Germinal center (tissue), 1 donor: ENCODE measurements at places on chromosomes 11 and 22.

DNA sequence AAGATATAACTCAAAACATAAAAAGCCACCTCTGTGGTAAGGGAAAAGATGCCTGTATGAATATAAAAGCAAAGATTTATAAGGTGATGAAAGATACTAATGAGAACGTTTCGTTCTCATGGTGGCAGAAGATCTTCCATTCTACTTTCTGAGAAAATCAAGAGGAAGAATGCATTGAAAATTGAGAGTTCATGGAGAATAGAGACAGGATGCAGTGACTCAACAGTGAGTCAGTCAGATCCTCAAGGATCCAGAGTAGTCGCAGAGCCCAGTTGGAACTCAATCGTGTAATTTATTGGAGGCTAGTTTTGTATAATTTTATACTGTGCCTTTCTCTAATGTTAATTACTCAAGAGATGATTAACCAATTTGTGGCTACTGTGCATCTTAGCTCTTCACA is 73.3 kb downstream of the ENTHD1 start:
- DNase-seq, result no peak

- no peak for DNase-seq
Observed at GRCh38 chr22:30894371-30894740, 74.2 kb downstream of the MORC2 start.

DNA sequence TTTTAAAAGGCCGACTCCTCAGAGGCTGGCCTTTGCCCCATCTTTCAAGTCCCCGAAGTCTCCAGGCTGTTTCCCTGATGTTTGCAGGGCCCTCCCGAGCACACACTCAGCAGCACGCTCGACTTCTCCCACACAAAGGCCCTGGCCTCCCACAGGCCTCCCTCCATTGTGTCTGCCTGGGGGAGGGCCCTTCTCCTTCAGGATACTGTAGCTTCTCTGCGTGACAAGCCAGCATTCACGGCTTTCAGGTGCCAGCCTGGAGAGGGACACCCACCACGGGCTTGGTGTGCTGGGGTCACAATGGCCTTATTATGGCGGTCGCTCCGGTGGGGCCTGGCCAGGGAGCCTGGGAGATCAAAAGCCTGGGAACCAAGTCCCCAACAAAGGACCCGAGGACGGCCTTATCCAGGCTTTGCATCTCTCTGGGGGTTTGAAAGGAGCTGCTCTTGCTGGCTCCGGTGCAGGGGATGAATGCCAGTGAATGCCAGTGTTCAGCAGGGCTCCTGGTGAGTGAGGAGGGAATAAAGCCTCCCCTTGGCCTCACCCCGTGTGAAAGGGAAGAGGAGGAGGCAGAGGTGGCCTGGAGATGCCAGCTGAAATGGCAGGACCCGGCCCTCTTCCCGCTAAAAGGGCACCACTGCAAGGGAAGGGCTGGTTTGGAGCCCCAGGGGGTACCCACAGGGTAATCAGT is 55.0 kb downstream of the TRAF6 start:
- DNase-seq, result no peak

DNA sequence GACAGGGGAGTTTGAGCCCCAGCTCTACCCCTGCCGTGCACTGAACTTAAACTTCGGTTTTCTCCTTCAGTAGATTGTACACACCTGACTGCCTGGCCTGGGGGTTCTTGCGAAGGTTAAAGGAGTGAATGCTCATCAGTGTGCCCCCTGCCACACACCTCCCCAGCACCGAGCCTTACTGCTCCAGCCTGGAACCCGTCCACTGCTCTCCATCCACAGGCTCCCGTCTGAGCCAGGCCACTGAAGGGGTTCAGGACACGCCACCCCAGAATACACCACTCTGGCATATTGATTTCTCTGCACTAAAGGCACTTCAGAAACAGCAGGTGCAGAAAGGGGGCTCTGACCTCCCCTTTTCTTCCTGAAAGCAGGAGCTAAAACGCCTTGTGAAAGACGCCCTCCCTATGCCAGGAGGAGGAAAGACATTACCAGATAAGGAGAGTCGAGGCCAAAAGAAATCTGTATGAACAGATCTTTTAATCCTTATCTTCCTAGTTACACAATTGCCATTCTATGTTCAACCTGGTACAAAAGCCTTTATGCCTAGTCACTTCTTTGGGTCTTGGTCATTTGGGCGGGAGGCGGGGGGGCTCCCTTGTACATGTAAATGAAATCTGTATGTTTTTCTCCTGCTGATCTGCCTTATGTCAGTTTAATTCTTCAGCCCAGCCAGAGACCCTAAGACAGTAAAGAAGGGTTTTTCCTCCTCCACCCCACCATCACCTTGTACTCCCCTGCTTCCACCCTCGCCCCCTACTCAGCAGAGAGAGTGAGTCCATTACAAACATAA is 1.9 kb upstream of the SSTR3 start:
- no peak for DNase-seq

DNA sequence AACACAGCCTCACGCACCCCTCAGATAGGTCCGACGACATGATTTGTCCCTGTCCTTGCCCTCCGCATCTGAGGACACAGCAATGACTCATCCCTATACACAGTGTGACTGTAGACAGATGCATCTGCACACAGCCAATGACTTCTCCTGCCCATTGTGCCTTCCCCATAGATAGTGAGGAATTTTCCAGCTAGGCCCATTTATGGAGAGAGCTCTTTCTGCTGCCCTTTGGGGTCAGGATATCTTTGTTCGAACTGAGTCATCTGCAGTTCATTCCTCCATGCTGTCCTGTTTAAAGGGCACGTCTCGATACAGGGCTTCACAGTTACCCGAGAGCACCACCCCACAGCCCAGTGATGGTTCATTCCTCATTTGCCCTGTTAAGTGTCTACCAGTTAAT is 96.7 kb downstream of the LARGE1 start:
- no peak for DNase-seq

- DNase-seq, result no peak
Observed at GRCh38 chr22:36379593-36380361, 8.0 kb downstream of the MYH9 start.

DNA sequence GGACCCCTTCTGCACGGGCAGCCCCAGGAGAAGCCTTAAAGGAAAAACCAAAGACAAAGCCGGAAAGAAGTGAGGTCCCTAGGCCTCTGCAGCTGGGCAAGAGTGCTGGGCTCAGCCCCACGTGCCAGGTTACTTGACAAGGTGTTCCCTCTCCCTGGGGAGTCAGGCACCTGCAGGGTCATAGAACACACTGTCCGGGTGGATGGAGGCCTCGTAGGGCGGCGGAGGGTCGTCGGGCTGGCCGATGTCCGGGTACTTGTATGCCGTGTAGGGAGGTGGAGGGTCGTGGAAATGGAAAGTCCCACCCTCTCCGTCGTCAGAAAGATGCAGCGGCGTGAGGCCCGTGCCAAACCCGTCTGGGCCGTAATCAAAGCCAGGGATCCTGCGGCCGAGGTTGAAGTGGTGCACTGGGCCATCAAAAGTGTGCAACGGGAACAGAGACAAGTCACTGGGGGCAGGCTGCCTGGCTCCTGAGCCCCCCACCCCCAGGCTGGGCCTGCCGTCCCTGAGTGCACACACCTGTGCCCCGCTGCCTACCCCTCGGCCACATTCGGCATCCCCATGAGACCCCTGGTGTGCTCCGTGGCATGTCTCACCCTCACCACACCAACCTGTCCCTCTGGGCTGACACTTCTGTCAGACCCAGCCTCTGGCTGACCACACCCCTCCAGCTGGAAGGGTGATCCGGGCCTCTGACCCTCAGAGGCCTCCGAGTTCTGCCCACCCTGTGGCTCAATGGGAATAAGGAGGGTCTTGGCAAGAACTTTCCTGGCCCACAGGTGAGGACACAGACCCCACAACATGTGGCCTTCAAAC is 81.1 kb downstream of the DGCR2 start:
- DNase-seq, result no peak

DNA sequence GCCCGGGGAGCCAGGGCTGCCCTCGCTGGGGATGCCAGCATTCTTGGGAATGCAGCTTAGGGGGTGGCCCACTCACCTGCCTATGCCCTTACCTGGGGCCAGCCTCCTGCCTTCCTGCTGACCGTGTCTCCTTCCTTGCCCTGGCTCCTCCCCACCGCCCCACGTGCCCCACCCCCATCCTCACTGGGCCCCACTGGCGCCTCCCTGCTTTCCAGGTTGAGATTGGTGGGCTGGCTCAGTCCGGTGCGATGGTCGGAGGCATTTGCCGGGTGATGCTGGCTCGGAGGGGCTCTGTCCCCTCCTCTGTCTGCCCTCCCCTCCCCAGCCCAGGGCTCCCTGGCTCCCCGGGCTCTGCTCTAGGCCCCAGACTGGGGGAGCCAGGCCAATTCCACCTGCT is 34.1 kb upstream of the GRAMD4 start:
- no peak for DNase-seq

DNA sequence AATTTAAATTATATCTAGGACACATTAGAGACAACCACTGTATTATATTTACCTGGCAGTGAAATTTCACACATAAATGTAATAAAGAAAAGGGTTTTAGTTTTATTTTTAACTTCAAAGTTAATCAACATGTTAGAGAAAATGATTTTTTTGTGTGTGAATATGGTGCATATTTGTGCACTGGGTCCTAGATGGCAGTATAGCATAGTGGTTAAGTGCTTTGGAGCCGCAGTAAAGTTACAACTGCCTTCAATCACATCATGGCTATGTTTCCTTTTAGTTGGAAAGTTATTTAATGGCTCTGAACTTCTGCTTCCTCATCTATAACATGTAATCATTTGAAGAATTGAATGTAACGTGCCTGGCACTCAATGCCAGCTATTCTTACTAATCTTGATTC is 108.9 kb upstream of the DDI1 start:
- DNase-seq, result no peak

GRCh38 chr11:13229711-13230318 is 47.8 kb upstream of the BMAL1 start:
- no peak for DNase-seq

DNA sequence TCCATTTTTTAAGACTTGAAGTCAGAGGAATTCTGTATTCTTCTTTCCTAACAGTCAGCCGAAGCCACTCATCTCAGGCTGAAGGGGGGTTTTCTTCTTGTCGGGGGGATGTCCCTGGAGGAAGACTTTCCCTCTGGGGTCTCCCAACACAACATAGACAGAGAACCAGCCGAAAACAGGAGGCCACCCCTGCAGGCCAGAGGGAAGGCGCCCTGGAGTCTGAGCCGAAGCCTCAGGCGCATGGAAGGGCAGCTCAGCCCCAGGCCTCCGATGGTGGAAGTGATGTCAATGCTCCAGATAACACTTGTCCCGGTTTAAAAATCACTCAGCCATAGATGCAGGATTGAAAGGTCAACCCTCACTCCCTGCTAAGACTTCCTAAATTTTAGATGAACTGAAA is 1393.0 kb downstream of the TBC1D22A start:
- DNase-seq, result no peak

- no peak for DNase-seq
Observed at GRCh38 chr22:36113121-36113520, 47.4 kb downstream of the APOL3 start.

- DNase-seq, result no peak
Observed at GRCh38 chr11:43994196-43994595, 51.8 kb downstream of the C11orf96 start.

- DNase-seq, result no peak
Observed at GRCh38 chr11:35087648-35088047, 51.3 kb upstream of the CD44 start.

DNA sequence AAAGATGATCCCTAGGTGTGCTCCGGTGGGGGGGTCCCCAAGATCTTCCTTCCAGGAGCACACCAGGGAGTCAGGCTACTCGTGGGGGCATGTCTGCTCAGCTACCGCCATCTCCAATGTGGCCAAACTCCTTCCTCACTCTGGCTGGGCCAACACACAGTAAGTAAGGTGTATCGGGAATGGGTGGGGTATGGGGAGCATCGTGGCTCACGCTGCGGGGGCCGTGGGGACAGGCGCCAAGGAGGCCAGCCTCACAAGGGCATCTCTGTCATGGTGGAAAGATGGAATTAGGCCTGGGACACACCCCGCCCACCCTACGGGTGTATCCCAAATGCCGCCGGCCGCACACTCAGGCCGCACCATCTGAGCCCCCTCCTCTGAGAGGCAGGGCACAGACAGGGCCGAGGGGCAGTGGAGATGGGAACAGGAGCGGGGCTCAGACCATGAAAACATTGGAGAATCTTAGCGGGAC is 8.3 kb downstream of the IGF2 start:
- no peak for DNase-seq

GRCh38 chr11:2540223-2540991 is 95.6 kb downstream of the KCNQ1 start:
- no peak for DNase-seq

GRCh38 chr22:33167998-33168790 is 110.0 kb upstream of the SYN3 start:
- DNase-seq, result no peak

DNA sequence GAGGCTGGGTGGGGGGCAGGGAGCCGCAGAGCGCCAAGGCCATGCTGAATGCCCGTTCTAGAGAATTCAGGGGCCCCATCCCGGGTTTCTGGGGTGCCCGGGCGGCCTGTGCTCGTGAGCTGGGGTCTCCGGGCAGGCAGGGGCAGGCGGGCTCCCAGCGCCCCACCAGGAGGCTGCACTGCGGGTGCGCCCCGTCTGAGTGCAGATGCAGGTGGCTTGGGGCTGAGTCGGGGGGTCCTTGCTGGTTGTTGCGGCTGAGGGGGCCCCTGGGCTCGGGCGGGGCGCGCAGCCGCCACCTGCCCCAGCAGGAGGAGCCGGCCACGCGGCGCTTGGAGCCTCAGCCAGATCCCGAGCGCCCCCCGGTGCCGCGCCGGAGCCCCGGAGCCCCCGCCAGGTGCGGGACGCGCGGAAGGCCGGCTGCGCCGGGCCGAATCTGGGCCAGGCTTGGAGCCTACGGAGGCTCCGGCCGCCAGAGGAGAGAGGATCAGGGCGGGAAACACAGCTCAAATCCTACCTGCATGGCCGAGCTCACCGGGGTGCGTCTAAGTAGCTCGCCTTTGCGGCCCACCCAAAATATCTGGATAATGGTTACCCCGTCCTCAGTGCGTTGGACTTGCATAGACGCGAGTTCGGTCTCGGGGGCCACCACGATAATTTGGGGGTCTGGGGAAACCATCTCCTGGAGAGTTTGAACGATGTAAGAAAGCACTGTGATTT is 590 bp upstream of the IGF2 start:
- DNase-seq, result no peak

DNA sequence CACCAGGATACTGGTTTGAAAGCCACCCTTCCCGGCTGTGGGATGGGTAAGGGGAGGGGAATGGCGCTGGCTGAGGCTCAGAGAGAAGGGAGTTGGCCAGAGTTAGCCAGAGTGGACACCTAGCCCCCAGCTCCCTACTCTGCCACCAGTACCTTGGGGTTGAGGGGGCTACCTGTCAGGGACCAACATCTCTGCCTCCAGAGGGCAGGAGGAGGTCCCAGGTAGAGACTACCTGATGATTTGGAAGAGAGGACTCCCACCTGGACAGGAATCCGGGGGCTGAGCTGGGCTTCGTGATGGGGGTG is 3.7 kb downstream of the MYRF start:
- no peak for DNase-seq

GRCh38 chr11:87739261-87739660 is 436.0 kb downstream of the RAB38 start:
- no peak for DNase-seq

DNA sequence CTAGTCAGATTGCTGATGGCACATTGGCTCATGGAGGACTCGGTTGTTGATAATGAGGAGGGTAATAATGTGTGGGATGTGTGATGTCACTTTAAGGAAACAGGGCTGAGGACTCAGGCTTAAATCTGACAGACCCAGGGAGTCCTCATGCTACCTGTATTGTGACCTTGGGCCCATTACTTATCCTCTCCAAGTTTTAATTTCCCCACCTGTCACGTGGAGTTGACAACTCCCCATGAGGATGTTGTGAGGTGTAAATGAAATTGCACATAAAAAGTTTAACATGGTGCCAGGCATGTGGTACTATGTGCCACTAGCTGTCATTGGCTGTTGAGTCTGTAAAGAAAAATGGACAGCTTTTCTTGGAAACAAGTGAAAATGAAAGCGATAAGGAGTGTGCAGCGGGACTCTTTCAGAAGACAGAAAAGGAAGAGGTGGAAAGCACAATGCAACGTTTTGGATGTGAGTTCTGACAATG is 15.3 kb downstream of the IL10RA start:
- DNase-seq, result no peak
